ENCODE measurements at places on chromosomes 5 and 9. TPM values are rescaled to one million over a fixed set of nuclear protein-coding genes. Genes with fewer than 3 reads are reported as not detected.

Gene LURAP1L
- 0.96 TPM for total RNA-seq

Gene BHMT
- total RNA-seq = not detected

- H3K27ac ChIP-seq = no peak overlapping the region
- no peak for DNase-seq
- H3K36me3 ChIP-seq = no peaks in the 10 kb centered on the region
- H3K4me1 ChIP-seq = peaks cover 12% of the 10 kb centered on the region
Observed at GRCh38 chr5:18097817-18098216, 463.6 kb downstream of the TAF11L14 start.

Gene BRD8
- 97.6 TPM for total RNA-seq

- DNase-seq = no peak
- peaks cover 4% of the 10 kb centered on the region for H3K4me1 ChIP-seq
- H3K27ac ChIP-seq = no peak overlapping the region
- H3K27me3 ChIP-seq = no peaks in the 10 kb centered on the region
- H3K4me3 ChIP-seq = no peak overlapping the region
Observed at GRCh38 chr9:4994166-4994890, 9.3 kb downstream of the JAK2 start.

DNA sequence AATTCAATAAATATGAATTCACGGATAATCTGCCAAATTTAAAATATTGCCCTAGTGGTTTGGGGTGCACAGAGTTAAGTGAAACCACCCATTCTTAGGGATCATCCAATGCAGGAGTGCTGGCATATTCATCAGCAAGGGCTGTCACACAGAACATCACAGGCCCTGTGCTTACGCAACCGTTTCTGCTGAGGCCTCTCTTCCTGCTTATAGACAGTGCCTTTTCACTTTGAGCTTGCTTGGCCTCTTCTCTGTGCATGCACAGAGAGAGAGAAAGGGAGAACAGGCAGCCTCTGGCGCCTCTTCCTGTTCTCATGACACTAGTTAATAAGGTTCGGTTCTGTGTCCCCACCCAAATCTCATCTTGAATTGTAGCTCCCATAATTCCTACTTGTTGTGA lies 366.3 kb downstream of the ICE1 start:
- H3K4me3 ChIP-seq = no peak overlapping the region
- no peaks in the 10 kb centered on the region for H3K36me3 ChIP-seq
- no peak overlapping the region for H3K27ac ChIP-seq
- H3K4me1 ChIP-seq = no peaks in the 10 kb centered on the region
- H3K27me3 ChIP-seq = peaks cover 8% of the 10 kb centered on the region

GRCh38 chr9:73151653-73152542 lies at the start of gene ANXA1:
TSS of gene ANXA1 (plus strand) at chr9:73151865. CDS start at chr9:73158536, 6,671 bp downstream.
- H3K4me3 ChIP-seq = peak within 1 kb of the TSS; percentile 65
- peak within 1 kb of the TSS; percentile 90 for H3K27ac ChIP-seq
- H3K27me3 ChIP-seq = no peaks in the 10 kb centered on the region
- DNase-seq = peak; percentile 81
- no peaks in the 10 kb centered on the region for H3K36me3 ChIP-seq
- H3K4me1 ChIP-seq = peaks cover 61% of the 10 kb centered on the region

DNA sequence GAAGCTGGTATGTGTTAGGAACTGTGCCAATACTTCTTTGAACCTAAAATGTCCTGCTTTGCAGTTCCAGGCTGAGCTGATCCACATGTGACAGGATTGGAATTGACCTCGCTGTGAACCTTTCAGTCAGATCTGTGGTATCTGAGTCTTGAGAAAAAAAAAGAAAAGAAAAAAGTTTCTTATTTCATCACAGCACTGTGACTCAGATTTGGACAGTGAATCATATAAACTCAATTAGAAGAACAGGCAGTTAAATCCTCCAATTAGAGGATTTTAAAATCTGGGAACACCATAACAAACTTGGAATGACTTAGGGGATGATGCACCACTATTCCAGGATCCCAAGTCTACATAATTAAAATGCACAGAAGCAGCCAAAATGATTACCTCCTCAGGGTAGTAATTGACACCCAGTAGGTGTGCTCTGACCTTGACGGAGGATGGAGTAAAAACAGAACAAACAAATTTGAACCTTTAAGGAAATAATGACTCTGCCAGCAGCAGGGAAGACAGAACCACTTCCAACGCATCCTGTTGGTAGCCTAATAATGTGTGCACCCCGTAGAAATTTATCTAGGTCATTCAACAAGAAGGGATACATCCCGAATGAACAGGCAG lies 57.8 kb upstream of the RAI14 start:
- H3K4me1 ChIP-seq = peaks cover 13% of the 10 kb centered on the region
- H3K4me3 ChIP-seq = no peak overlapping the region
- H3K27ac ChIP-seq = no peak overlapping the region
- DNase-seq = peak; percentile 70

Data from A673 (cell line).